Right renal cortex interstitium (tissue), 3 donors: ENCODE measurements at places on chromosomes 1 and 21.

GRCh38 chr1:33610391-33610790 lies 137.9 kb downstream of the ZSCAN20 start:
- no peak for DNase-seq

- DNase-seq = no peak
Observed at GRCh38 chr1:15938628-15939161, 37.2 kb downstream of the ZBTB17 start.

GRCh38 chr1:203186446-203187303 lies at the start of gene CHI3L1:
Gene CHI3L1 (minus strand): TSS chr1:203186704. CDS start chr1:203186623, 81 bp downstream.
- DNase-seq = no peak

DNA sequence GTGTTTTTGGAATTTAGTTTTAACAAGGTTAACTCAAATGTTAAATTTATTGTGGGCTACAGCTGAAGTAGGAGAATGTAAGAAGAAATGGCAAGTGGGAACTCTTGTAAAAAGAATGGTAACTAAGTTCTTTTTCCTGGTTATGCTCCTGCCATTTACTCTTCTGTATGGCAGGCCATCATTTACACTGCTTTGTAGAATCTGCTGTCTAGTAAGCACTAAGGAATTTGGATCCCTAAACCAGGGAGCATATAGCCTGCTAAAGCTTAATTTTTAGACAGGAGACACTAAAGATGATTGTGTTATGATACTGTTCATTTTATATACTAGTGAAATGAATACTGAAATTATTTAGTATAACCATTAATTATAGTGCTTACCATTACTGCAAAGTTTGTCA lies 85.3 kb downstream of the CAMTA1 start:
- no peak for DNase-seq

DNA sequence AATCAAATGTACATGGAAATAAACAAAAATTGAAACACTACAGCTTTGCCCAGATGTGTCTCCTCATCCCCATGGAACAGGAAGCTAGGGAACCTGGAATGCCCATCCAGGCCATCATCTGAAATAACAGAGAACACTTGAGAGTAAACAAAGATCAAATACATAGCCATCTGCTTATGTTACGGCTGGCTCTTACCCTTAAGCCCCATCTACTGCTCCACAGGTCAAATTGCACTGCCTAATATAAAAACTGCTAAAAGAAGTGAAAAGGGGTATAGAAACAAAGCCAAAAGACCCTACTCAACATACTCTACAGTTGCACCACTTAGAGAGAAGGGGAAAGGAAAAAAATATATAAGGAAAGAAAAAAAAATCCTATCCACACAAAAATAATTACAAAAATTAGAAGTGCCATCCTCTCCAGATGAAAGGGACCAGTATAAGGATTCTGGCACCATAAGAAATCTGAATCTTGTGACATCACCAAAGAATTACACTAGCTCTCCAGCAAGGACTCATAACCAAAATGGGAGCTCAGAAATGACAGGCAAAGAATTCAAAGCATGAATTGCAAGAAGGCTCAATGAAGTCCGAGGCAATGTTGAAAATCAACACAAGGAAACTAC lies 26.9 kb downstream of the OR6Y1 start:
- DNase-seq = no peak

- no peak for DNase-seq
Observed at GRCh38 chr1:37434292-37435225, 39.8 kb upstream of the ZC3H12A start.

DNA sequence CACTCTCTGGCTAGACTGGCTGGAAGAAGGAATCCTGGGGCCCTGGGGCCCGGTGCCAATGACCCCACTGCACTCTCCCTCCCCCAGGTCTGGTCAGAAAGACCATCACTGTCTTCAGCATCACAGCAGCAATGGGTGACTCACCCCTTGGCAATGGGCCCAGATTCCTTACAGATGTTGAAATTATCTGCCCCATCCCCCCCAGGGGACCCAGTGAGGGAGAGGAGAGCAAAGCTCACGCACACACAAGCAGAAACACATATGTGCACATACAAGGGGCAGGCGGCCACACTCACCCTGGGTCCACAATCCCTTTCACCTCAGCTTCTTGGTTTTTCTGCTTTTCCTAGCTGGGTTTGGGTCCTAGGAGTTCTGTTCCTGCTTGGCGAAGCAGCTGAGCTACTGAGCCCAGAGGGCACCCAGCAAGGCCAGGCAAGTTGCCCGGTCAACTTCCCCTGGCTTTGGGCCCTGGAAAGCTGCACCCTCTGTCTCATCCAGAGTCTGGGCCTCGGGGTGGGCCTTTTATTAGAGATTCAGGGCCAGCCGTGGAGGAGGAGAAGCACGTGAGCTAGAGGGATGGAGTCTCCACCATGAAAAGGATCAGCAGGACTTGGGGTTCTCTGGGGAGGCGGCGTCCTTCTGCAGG lies 2.6 kb downstream of the COL16A1 start:
- DNase-seq = no peak

DNA sequence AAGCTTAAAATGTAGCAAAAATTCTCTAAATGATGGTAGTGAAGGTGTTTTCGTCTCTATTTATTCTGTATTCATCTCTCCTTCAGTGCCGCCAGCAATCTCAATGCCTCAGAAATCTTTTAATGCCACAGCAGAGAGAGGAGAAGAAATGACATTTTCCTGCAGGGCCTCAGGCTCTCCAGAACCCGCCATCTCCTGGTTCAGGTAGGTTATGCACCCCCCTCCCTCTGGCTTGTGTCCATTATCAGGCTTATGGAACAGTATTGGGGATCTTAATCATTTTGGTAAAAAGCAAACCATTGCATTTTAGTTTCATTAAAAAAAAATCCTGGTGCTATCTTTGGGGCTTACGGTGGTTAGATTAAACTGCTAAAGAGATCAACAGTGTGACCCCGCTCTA lies 326.1 kb downstream of the NCAM2 start:
- no peak for DNase-seq

DNA sequence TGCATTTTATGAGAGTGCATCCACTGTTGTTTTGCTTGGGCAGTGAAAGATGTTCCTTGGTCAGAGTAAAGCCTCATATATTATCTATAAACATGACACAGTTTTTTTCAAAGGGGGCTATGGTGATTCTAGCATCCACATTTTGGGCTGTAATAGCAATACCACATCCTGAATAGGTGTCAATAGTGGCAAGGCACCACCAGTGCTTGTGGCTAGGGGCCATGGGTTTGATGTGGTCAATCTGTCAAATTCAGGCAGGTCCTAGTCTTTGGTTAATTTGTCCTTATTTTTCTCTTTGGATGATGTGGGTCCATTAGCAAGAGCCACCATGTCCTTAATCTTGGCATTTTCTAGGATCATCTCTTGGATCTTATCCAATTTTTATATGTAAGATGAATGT lies 13.1 kb downstream of the CD1E start:
- no peak for DNase-seq

DNA sequence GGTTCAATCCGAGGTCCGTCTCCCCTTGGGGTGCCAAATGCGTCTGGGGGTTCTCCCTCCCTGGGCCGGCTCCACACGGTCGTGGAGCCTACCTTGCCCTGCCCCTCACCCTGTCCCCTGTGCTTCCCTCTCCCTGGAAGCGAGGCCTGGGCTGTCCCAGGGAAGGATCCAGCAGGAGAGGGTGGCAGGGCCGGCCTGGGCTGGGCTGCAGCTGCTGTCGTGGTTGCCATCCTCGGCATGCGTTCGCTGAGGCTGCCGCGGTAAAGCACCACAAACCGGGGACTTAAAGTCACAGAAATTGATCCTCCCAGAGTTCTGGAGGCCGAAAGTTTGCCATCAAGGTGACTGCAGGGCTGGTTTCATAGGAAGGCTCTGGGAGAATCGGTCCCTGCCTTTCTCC lies 123.0 kb upstream of the TMPRSS2 start:
- DNase-seq = no peak

DNA sequence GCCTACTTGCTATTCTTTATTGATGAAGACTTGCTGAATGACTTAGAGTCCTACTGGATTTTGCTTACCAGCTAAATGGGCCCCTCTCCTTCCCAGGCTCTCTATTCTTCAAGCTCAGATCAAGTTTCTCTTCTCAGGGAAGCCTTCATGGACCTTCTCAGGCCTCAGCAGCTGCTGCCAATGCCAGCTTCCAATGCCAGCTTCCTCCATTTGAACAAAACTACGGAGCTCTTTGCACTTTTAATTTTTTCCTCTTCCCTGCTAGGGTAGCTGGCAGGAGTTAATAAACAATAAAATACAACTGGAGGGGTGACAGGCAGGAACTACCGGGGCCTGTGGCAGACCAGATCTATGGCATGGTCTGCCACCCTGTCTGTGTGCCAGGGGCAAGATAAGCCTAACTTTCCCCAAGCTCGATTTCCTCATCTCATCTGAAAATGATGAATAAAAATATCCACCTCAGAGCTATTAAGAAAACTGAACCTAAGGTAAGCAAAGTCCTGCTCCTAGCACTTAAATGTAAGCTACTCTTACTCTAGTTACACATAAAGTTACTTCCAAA lies 995 bp upstream of the IPO13 start:
- no peak for DNase-seq

DNA sequence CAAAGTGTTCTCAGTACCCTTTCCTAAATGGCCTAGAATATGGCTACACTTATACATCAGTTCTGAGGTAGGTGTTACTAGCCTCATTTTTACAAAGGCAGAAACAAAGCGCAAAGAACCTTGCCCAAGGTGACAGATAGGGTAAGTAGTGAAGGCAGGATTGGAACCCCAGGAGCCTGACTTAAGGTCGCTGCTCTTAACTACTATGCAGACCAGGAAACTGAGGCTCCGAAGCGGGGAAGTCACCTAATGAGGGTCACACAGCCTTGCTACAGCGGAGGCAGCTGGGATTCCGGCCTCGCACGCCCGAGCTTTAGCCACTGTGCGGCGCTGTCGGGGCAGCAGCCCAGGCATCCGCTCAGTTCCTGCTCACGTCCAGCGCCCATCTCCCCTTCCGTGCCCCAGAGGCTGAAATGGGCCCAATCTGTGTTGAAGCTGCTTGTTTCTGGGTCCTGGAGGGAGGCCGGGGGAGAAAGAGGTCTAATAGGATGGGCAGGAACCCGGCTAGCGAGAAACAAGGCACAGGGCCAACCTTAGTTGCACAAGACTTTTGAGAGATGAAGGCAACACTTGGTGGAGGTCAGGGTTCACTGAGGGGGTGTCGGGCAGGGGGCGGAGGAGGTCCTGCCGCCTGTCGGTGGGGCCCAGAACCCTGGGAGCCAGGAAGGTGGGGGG lies 1.4 kb upstream of the FOXD2 start:
- no peak for DNase-seq

- DNase-seq = no peak
Observed at GRCh38 chr1:39117899-39118450, 86.5 kb upstream of the MACF1 start.

DNA sequence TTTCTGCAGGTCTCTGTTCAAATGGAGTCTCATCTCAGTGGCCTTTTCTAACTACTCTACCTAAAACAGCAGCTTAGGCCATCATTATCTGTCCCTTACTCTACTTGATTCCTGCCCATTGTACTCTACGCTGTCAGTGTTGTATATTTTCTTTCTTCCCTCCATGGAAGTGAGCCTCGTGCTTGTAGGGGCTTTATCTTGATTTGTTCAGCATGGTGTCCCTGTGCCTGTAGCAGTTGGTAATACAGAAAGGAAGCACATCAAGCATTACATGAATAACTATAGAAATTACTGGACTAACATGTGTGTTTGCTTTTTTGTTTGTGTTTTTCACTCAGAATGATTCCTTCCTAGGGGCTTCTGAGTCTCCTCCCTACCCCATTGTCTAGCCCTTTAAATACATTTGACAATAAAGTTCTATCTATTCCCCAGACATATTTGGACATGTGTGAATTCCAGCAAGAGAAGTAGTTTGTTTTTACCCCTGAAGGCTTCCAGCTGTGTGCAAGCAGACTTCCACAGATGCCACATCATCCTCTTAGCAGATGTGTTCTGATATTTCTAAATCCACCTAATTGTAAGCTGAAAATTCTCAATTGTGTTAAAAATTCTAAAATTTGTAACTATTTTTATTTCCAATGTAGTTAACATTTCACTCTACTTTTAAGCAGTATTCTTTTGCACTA lies 40.3 kb downstream of the PRMT2 start:
- no peak for DNase-seq

DNA sequence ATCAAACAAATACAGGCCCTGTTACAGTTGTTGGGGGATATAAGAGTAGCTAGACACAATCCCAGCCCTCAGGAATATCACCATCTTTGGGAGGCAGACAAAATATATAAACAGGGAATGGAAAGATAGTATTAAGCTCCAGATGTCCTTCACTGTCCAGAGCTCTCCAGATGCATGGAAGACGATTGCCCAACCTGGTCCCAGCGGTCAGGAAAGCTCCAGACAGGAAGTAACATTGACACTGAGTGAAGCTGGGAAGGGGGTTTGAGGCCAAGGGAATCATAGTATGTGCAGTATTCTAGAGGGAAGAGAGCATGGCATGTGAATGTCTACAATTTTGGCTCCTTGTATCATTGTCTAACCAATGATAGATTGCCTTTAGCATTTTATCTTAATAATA lies 173.9 kb upstream of the HOOK1 start:
- DNase-seq = no peak

- DNase-seq = no peak
Observed at GRCh38 chr21:39818557-39818956, 48.7 kb upstream of the PCP4 start.

GRCh38 chr1:20964540-20965484 lies 177.7 kb upstream of the HP1BP3 start:
- no peak for DNase-seq

- no peak for DNase-seq
Observed at GRCh38 chr1:3831689-3832088, 25.3 kb downstream of the CEP104 start.

DNA sequence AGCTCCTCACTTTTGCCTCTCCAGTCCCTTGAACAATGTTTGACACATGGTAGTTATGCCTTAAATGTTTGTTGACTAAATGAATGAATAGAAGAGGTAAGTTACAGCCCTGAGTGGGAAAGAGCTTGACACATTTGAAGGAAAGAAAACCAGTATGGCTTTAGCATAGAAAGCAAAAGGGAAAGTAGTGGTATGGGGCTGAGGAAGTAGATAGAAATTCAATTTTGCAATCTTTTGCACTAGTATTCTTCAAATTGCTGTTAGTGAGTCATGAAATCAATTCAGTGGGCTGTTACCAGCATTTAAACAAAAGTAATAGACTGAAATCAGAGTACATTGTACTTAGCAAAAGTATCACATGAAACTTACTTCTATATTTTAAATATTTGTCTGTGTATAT lies 21.1 kb downstream of the PLA2G4A start:
- DNase-seq = no peak

DNA sequence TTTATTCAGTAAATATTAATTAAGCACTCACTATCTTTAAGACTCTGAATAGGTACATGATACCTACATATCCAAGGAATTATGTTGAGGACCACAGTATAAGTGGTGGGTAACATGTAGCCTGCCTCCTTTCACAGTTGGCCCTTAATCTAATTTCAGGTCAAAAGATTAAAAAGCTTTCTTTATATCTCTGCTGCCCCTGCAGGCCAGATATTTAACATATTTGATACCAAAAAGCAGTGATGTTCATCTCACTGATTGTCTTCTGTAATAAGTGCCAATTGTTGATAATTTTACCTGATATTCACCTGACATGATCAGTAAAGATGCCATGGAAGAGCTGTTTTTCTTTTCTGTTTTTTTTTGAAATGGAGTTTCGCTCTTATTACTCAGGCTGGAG lies 36.5 kb downstream of the RLF start:
- DNase-seq = no peak
